Naive thymus-derived CD8-positive, alpha-beta T cell (primary cell): ENCODE measurements at places on chromosomes 7 and 10.

DNA sequence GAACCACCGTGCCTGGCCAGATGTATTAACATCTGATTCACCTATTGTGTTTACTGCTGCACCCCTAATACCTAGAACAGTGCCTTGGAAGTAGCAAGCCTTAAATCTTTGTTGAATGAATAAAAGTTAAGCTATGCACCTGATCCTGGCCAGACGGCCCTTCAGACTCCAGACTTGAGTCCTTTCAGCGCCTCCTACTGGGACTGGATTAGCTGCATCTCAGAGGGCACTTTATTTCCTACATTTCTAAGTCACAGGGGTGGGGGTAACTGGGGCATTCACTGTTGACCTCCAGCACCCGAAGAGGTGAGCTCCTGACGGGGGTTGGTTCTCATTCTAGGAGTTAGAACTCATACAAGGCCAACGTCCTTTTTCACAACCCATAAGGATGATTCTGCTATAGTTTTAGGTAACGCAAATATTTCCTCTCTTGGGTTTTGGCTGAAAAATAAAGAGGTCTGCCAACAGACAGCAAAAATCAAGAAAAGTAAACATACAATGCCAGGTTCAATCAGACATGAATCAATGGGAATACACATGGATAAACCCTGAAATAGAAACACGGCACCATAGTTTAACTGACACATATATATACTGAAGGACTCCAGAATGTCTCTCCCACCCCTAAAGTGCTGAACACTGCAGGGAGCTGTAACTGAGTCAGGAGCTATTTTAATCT is 48.0 kb upstream of the DLG5 start:
- no peak for DNase-seq

GRCh38 chr10:61244261-61244775 is 208.9 kb downstream of the TMEM26 start:
- DNase-seq, result no peak

DNA sequence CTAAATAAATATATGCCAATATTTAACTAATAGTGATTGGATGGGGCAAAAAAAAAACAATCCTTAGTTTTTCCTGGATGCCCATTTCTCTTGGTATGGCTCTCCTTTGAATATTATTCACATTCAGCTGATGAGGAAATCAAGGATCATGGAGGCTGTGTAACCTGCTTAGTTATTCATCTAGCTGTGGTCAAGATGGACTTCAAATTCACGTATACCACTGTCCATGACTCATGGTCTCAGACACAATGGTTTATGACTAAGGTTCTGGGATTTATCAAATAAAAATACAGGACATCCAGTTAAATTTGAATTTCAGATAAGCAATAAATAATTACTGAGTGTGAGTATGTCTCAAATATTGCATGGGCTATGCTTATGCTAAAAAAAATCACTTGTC is 191.5 kb upstream of the CELF2 start:
- DNase-seq, result no peak

- no peak for DNase-seq
Observed at GRCh38 chr10:7667262-7668141, 736 bp upstream of the ITIH5 start.

- DNase-seq, result no peak
Observed at GRCh38 chr7:50379082-50379481, 71.1 kb downstream of the FIGNL1 start.

DNA sequence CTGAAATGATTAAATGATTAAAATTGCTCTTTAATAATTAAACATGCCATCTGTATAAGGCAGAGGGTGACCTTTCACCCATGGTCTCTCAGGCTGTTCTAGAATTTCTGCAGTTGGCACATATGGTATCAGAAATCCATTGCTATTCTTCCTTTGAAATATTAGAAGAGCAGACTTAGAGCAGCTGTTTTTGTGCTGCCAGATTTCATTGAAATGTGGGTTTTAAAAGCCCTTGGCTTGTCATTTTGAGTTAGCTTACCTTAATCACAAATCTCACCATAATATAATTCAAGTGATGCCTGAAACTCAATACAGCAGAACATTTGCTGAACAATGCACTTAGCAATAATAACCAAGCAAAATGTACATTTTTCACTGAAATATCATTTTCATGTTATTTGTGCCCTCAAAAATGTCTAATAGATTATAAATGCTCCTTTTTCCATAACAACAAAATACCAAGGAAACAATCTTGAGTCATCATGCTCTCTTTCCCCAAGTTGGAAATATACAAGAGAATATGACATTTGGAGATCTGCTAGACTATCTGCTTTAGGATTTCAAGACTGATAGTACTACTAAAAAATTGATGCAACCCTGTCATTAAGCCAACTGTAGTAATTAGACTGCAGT is 16.1 kb upstream of the PTTG1IP2 start:
- no peak for DNase-seq

- DNase-seq, result no peak
Observed at GRCh38 chr7:38190011-38190410, 12.0 kb downstream of the STARD3NL start.

GRCh38 chr10:122939856-122940543 is 14.0 kb downstream of the C10orf88 start:
- no peak for DNase-seq

DNA sequence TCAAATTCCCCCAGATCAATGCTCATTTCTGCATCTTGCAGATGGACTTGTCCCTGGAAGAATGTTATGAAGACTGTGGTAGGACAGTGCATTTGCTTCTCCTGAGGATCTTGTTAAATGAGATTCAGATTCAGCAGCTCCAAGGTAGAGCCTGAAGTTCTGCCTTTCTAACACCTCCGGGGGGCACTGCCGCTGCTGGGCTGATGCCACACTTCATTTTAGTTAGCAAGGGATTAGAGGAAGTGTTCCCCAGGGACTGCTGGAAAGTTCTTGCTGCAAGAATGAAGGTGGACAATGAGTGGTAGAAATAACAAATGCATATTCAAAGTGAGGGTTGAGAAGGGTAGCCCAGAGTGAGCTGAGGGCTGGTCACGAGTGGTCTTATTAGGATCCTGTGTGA is 434.3 kb upstream of the AKR1E2 start:
- DNase-seq, result no peak

DNA sequence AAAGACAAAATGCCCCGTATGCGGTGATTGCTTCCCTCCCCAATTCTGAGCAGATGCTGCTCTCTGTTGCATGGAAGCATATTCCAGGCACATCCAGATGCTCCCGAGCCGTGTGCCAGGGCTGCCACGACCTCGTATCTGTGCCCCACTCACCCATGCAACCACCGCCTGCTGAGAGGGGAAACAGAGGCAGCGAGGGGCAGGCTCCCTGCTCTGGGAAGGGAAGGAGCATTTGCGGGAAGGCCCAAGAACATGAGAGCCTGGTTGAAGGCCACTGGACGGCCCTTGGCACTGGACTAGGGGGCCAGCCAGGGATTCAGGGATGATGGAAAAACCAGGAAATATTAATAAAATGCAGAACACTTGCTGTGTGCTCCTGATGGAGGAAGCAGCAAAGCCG is 89.4 kb downstream of the CTBP2 start:
- no peak for DNase-seq

GRCh38 chr7:36625247-36625646 is 99.0 kb downstream of the AOAH start:
- DNase-seq, result no peak

DNA sequence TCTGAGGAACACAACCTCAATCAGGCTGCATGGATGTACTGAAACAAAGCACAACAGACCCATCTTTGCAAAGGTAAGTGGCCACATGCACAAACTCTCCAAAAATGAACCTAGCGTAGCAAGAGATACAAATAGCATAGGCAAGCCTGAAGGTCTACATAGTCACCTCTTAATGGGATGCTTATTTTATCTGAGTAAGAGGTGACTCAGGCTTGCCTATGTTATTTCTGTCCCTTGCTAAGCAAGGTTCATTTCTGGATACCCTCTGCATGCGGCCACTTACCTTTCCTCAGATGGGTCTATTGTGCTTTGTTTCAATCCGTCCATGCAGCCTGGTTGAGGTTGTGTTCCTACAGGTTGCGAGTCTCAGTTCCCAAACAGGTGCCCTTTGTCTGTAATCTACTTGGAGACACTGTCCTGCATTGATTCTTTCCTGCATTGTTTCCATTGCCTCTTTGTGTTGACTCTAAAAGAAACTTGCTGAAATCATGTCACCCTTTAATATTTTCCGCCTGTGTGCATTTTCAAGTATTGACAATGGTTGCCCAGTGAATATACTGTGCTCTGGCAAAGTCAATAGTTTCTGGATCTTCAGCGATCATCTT is 291.8 kb upstream of the LYZL1 start:
- DNase-seq, result no peak

GRCh38 chr10:109207361-109207760 is 716.0 kb downstream of the XPNPEP1 start:
- no peak for DNase-seq

DNA sequence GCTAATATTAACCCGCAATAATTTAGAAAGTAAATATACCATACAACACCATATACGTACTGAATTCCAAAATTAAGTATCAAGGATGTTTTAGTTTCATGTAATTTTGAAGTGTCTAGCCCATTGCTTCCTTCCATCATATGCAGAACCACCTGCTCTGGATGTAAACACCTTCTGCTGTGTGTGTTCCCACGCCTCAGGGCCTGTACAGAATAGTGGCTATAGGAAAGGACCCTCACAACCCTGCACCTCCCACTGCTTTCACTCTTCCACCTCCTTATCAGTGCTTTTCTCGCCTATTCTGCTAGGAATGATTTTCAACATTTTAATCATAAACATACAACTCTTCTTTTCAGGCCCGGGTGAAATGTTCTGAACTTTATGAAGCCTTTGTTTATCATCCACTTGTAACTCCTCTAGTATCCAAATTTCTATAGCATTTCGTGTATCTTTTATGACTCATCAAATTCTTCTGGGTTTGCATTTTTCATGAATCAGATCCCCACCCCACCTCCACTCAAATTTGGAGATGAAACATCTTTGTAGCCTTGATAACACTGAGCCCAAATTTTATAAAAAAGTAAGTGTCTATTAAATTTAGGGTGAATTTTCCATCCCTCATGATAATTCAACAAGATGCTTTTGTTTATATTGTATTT is 1106.8 kb upstream of the C7orf33 start:
- DNase-seq, result no peak

- no peak for DNase-seq
Observed at GRCh38 chr10:68047554-68048327, 27.3 kb downstream of the HERC4 start.

DNA sequence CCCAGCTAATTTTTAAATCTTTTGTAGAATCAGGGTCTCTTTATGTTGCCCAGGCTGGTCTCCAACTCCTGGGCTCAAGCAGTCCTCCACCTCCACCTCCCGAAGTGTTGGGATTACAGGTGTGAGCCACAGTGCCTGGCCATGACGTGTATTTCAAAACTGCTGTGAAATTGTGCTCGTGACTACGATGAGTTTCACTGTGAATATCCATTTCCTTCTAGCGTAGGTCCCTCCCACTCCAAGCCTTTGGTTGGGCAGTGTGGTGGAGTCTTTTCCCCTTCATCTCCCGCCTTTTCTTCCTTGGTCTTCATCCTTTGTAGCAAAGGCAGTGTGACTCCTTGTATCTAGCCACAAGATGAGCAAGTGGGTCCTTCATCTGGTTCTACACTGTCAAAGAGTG is 56.2 kb downstream of the CUL1 start:
- DNase-seq, result no peak

DNA sequence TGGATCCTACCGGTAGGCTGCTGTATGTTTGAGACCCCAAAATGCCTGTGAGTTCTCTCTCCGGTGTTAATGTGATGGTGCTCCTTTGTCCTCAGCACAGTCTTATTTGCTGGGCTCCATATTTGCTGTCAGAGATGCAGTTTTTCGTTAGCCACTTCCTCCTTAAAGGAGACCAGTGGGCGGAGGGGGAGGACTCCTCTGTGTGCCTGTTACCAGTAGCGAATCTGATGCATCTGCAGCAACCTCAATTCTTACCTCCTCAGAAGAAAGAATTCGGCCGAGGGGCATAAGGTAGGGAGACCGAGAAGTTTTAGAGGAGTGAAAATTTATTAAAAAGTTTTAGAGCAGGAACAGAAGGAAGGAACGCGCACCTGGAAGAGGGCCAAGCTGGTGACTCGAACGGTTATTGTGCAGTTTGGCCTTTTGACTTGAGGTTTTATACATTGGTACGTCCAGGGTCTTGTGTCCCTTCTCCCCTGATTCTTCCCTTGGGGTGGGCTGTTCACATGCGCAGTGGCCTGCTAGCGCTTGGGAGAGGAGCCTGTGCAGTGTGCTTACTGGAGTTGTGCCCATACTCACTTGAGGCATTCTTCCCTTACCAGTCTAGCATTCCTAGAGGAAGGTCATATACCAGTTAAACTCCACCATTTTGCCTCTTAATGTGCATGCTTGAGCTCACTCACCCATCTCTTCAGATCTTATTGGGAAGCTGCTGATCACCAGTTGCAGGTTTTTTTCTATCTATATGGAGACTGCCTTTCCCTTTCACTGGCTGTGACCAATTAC is 49.5 kb downstream of the GNAI1 start:
- no peak for DNase-seq

GRCh38 chr7:124263232-124263827 is 230.5 kb upstream of the TMEM229A start:
- DNase-seq, result no peak

DNA sequence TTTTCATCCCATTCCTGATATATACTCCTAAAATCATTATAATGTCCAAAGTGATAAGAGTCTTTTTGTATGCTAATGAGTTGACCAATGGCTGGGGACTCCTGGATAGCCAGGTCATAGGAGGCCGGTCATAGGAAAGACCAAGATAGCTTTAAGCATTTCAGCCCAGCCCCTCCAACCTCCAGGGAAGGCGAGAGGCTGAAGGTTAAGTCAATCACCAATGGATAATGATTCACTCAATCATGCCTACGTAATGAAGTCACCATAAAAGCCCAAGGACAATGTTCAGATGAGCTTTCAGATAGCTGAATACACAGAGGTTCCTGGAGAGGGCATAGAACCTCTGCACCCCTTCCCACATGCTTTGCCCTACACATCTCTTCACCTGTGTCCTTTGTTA is 75.7 kb downstream of the VWDE start:
- no peak for DNase-seq

DNA sequence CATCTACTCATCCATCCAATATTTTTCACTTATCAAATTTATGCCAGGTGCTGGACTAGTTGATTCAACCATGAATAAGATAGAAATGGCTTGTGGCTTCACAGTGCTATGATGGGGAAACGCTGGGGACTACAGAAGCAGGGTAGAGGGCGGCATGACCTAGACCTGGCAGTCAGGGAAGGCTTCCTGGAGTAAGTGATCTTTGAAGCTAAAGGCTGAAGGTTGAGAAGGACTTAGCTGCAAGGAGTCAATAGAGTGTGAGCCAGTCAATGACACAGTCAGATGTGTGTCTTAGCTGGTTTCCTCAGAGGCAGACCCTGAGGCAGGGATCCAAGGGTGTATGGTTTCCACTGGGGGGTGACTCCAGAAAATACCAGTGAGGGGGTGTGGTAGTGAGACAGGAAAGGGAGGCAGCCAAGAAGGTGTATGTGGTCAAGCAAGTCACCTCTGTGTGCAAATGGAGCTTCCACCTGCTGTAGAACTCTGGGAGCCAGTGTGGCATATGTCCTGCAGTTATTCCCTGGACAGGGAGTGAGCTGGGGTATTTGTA is 10.3 kb downstream of the PRF1 start:
- no peak for DNase-seq

- DNase-seq, result no peak
Observed at GRCh38 chr7:2490181-2490651, 14.0 kb upstream of the GRIFIN start.

- no peak for DNase-seq
Observed at GRCh38 chr7:151436446-151437158, 3.3 kb downstream of the CRYGN start.
